ENCODE measurements at places on chromosomes 4 and X.

- no peak for DNase-seq
These were observed 29.0 kb downstream of the VCX3A start for GRCh38 chrX:6505960-6506359.

- peak; percentile 83 for DNase-seq
These were observed 14.4 kb upstream of the RAB40A start for GRCh38 chrX:103533511-103534216.

DNA sequence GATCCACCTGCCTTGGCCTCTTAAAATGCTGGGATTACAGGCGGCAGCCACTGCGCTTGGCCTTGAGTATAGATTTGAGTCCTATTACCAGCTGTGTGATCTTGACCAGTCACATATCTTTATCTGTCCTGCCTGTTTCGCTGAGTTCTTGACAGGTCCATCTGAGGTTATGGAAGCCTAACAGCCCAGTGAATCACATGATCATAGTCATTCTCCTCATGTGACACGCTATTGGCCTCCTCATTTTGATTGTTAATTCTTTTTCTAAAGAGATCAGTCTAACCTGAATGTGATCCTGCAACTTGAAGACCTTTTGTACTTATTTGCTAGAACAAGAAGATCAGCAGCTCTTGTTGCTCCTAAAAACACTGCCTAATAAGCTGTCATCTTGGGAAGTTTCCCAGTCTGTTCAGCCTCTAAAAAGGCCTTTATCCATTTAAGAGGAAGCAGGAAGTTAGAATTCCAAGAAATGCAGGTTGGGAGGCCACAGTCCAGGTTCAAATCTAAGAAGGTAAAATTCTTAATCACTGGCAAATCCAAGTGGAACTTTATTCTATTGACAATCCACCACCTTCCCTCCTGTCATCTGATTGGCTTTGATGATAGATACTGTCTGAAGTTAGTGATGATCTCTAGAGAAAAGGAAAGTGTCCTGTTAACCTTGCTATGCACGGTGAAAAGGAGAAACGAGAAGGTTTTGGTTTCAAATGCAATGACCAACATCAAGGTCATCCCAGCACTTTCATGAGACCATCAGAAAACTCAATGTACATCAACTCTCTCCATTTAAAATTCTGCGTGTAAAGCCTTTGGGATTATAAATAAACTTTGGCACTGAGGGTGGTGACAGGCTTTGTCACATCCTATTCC is 86.9 kb downstream of the CHRNA9 start:
- DNase-seq, result no peak

DNA sequence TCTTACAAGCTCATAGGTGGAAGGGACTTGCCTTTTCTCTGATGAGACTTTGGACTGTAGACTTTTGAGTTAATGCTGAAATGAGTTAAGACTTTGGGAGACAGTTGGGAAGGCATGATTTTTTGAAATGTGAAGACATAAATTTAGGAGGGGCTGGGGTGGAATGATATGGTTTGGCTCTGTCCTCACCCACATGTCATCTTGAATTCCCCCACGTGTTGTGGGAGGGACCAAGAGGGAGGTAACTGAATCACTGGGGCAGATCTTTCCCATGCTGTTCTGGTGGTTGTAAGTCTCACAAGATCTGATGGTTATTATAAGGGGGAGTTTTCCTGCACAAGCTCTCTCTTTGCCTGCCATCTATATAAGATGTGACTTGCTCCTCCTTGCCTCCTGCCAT is 777.9 kb downstream of the CENPC start:
- DNase-seq, result no peak

- peak; percentile 51 for DNase-seq
These were observed 1305.8 kb downstream of the PCDH7 start for GRCh38 chr4:32025851-32026459.

DNA sequence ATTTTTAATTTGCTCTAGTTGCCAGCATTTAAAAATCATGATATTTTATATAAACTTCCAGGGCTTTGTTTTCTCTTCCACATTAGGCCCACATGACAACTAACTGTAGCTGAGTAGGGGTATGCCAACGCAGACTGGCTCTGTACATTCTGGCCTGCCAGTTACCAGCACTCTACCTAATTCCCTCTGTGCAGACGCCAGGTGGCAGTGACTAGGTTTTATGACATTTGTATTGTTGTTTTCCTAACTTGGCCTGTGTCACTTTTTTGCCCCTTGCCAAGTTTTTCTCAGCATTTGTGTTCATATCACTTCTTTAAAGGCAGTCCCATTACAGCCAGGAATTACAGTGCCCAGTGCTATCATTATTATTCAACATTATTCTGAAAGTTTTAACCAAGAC is 347.5 kb downstream of the NKX6-1 start:
- peak; percentile 44 for DNase-seq

GRCh38 chrX:40068048-40068447 is 29.7 kb downstream of the BCOR start:
- peak; percentile 45 for DNase-seq

- DNase-seq, result no peak
These were observed 66.2 kb downstream of the BEX3 start for GRCh38 chrX:103442536-103442901.

DNA sequence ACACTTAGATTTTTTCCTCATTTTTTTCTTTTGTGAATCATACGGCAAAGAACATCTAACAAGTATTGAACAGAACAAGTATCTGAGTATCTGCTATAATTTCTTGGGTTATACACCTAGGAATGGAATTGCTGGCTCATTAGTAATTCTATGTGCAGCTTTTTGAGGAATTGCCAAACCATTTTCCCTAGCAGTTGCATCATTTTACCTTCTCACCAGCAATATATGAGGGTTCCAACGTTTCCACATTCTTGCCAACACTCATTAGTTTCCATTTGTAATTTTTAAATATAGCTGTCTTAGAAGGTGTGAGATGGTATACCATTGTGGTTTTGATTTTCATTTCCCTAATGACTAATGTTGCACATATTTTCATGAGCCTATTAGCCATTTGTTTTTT is 41.1 kb upstream of the DCAF8L1 start:
- no peak for DNase-seq

DNA sequence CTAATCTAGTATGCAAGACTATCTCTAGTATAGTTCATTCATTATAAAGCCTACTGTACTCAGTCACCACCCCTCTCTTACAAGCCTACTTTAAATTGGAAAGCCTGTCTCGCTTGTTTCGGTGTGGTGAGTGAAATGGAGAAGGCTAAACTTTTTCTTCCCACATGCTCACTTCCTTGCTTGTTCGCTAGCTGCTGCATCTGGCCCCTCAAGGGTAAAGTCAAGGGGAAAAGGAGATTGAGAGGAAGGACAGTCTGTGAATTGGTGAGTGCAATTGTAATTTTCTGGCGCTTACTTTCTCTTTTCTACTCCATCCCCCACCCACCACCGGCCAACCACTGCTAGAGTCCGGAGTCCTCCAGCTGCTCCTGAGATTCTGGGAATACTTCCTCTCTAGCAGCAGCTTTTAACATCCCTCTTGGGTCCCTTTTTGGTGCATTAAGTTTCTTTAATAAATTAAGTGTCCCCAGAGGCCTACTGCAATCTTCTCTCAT is 12.1 kb upstream of the ARAP2 start:
- DNase-seq, result no peak

DNA sequence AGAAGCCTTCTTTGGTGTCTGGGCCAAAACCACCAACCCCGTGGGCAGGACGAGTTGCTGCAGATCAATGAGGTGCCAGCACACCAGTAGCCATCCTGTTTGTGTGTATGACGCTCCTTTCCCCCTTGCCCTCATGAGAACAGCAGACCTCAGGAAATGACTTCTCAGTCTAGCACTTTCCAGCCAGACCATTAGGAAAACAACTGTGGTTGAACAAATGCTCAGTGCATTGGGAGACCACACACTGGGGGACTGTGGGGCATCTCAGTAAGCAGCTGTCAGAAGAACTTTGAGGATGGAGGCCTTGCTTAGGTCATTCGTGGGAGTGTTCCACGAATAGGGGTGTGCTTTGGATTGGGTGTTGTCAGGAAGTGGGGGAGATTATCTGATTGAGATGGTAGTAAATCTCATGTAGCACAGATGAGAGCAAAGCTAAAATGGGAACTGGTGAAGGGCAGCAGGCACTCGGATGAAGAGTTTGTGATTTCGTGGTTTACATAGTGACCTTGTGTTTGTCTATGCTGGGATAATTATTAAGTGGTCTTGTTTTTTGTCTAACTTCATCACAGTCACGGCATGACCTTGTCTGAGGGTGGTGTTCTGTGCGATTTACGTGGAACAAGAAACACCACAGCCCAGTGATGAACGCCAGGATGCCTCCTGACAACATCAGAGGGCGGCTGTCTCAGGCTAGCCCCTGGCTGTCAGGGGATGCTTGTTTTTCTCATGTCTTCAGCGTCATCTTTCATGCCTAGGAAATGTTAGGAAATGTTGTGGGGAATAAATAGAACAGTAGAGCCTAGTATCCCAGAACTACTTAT is 70.1 kb downstream of the USP46 start:
- DNase-seq, result no peak

- no peak for DNase-seq
These were observed 27.0 kb upstream of the GPR78 start for GRCh38 chr4:8553216-8553615.

- no peak for DNase-seq
These were observed 148.3 kb downstream of the GPC3 start for GRCh38 chrX:133837091-133837490.

DNA sequence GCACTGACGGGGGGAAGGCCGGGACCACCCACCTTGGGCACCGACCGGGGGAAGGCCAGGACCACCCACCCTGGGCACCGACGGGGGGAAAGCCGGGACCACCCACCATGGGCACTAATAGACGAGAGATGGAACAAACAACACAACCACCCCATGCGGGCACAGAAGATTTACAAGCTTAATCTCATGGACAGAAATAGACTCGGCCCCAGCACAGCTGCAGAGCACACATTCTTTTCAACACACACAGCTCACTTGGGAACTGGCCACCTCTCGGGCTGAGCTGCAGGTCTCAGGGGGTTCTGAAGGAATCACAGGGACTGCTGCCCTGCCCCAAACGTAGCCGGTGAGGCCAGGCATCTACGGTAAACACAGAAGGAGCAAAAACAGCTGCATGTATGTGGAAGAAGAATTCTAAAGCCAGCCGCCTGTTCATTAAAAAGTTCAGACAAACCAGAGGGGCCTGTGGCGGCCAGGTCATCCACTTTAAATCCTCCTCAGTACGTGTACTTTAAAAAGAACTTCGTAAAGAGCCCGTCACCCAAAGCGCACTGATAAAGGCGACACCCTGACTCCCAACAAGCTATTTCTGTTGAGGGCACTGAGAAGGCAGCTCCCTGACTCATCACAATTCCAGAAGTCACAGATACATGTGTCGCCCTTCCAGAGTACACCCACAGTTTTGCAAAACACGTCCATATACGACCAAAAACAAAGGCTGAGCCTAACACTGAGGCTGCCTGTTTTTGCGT is 17.7 kb downstream of the PPP2R3B start:
- no peak for DNase-seq

DNA sequence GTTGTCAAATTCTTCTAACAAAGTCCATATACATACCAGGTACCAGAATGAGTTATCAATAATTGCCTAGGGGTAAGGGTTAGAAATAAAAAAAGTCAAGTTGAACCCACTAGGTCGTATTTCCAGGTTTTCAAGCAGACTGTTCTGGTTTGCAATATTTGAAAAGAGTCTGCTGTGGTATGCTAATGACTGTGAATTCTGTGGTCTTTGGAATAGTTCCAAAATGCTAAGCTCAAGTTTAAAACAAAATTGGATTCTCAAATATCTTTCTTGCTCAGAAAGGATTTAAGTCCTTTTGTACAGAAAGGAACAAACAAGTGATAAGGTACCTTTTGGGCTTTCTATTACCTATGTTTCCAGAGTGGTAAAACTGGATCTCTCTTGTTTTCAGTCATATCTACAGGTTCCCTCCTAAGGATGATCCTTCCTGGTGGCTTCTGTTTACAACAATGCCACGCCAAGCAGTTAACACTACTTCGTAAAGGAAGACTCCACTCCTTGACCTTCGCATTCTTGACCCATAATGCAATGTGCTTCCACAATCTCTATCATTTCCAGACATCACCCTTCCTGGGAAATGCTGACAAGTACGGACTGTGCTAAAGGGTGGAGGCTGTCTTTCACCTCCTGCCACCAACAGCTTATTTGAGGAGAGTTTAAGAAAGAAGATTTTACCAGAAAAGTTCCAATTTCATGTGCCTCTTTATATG is 531.7 kb upstream of the FTHL17 start:
- DNase-seq, result no peak

DNA sequence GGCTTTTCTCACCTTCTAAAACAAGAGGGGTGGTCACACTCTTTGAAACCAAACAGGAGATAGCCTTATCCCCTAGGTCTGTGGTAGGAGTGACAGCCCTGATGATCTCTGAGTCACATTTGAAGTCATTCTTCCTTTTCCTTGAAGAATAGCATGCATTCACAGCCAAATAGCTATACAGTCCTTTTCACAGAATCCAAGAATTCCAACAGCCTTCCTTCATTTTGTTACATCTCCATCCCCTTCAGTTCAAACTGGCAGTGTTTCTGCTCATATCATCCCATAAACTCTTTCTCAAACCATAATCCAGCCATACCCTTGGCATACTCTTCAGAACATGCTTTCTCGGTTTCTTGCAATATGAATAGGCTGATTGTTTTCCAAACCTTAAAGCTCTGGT is 33.3 kb upstream of the TMEM184C start:
- no peak for DNase-seq

GRCh38 chr4:89708903-89709421 is 128.0 kb downstream of the SNCA start:
- DNase-seq, result no peak

GRCh38 chr4:36308150-36308549 is 26.7 kb downstream of the DTHD1 start:
- no peak for DNase-seq

GRCh38 chr4:122710434-122711308 is 21.8 kb upstream of the BBS12 start:
- DNase-seq, result peak; percentile 67

GRCh38 chr4:169269916-169270809 is 593 bp downstream of the SH3RF1 start:
- peak; percentile 48 for DNase-seq

GRCh38 chr4:158521484-158522088 is at the start of gene RXFP1:
TSS of gene RXFP1 (plus strand) at chr4:158521882. CDS start at chr4:158521977, 95 bp downstream.
- DNase-seq, result no peak

DNA sequence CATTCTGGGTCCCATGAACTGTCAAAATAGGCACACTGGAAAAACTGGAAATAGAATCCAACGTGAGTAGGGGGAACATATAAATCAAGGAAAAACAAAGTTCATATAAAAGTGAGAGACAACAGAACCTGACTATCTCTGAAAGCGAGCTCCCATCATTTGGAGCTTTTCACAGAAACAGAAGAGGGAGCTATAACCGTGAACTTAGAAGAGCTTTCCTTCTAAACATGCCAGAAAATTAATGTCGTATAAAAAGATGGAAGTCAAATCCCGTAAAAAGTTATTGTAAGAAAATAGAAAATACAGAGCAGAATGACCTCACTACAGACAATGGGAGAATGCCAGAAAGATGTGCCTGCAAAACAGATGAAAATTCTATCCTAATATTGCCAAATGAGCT is 23.9 kb upstream of the HSD17B10 start:
- DNase-seq, result peak; percentile 9

GRCh38 chr4:40745285-40745984 is 4.3 kb upstream of the NSUN7 start:
- no peak for DNase-seq

GRCh38 chr4:158841540-158841939 is 72.7 kb downstream of the FNIP2 start:
- no peak for DNase-seq

GRCh38 chr4:38503689-38504395 is 160.2 kb upstream of the KLF3 start:
- no peak for DNase-seq

- no peak for DNase-seq
These were observed 286.5 kb upstream of the ADGRL3 start for GRCh38 chr4:60913671-60914070.

Data from PC-3 (cell line).